Esophagus muscularis mucosa (tissue), 4 donors: ENCODE measurements at places on chromosomes 1 and 21. TPM values are rescaled to one million over a fixed set of nuclear protein-coding genes. Genes with fewer than 3 reads are reported as not detected.

Gene SLC1A7
- total RNA-seq = 0.45 TPM

Gene VSIG8
- total RNA-seq = not detected

Gene SLC27A3
- 12.9 TPM for total RNA-seq

Gene ANKRD13C
- 30.2 TPM for total RNA-seq

Gene OR2G6
- not detected for total RNA-seq

Gene RPTN
- not detected for total RNA-seq

Gene KRTAP21-2
- not detected for total RNA-seq

Gene E2F2
- total RNA-seq = 0.17 TPM

Gene SYPL2
- 3.3 TPM for total RNA-seq

Gene SSX2IP
- total RNA-seq = 13.7 TPM

Gene MLLT11
- 1.7 TPM for total RNA-seq

Gene C8B
- not detected for total RNA-seq

Gene RHEX
- 0.45 TPM for total RNA-seq

Gene REN
- not detected for total RNA-seq

Gene AQP10
- not detected for total RNA-seq

Gene KCNJ15
- total RNA-seq = 1.6 TPM

Gene TTC3
- 162 TPM for total RNA-seq

Gene TEKT2
- total RNA-seq = not detected

Gene ZNF648
- not detected for total RNA-seq

Gene KCNT2
- total RNA-seq = 16.6 TPM

Gene FLG2
- not detected for total RNA-seq

Gene ASTN1
- 1.7 TPM for total RNA-seq

Gene FCER1A
- 8.3 TPM for total RNA-seq

Gene TIAM1
- total RNA-seq = 5.8 TPM

Gene C1orf50
- total RNA-seq = 5.0 TPM
